ENCODE measurements at places on chromosomes 4 and X.

DNA sequence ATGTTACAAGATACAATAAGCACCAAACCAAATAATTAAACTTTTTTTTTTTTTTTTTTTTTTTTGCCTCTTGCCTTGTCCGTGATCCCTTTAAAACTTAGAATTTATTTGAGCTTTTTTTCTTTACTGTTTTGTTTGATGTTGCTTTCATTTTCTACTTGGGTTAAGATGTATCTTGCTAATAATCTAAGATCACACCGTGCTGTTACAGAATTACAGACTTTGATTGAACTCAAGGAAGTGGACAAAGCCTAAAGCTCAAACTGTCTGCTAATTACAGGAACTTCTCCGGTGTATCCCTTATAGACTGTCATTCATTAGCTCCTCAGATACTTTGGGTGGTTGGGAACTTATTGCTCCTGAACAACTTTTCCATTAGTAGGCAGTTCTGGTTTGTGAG lies 26.5 kb downstream of the STIM2 start:
- DNase-seq = no peak

DNA sequence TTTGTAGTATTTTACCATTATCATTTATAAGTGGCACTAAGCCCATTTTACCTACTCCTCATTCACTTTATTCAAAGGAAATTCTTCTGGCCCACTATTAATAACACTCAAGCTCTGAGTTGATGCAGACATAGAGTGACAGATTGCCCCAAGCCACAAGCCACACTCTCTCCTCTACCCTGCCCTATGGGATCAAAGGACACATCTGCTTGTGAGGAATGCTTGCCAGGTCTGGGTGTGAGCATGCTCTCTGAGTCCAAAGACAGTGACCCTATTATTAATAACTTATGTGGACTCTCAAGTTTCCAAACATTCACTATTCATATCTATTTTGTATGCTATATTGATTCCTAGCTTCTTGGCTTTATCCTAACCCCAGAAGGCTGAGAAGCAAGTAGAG lies 18.5 kb downstream of the ETNPPL start:
- DNase-seq = peak; percentile 14

GRCh38 chrX:13491061-13491460 lies 78.3 kb upstream of the EGFL6 start:
- DNase-seq = no peak

GRCh38 chr4:91914176-91914804 lies 389.5 kb upstream of the GRID2 start:
- no peak for DNase-seq

- DNase-seq = no peak
Observed at GRCh38 chr4:101081166-101081565, 266.2 kb downstream of the PPP3CA start.

DNA sequence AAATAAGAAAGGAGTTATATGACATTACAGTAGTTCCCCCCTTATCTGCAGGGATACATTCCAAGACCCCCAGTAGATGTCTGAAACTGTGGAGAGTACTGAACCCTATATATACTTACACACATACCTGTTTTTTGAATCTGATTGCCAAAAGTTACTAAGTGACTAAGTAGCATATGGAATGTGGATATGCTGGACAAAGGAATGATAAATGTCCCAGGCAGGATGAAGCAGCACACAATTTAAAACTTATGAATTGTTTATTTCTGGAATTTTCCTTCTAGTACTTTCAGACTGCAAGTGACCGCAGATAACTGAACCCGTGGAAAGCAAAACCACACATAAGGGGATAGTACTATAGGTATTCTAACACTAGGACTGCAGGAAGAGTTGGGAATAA lies 22.7 kb downstream of the UGDH start:
- no peak for DNase-seq

GRCh38 chr4:113823291-113823659 lies 61.7 kb upstream of the CAMK2D start:
- peak; percentile 52 for DNase-seq

GRCh38 chr4:52880994-52881393 lies 18.9 kb downstream of the RASL11B start:
- DNase-seq = no peak

GRCh38 chr4:138789796-138790195 lies 225.8 kb upstream of the NOCT start:
- DNase-seq = no peak

- no peak for DNase-seq
Observed at GRCh38 chr4:147791865-147792264, 60.0 kb downstream of the ARHGAP10 start.

DNA sequence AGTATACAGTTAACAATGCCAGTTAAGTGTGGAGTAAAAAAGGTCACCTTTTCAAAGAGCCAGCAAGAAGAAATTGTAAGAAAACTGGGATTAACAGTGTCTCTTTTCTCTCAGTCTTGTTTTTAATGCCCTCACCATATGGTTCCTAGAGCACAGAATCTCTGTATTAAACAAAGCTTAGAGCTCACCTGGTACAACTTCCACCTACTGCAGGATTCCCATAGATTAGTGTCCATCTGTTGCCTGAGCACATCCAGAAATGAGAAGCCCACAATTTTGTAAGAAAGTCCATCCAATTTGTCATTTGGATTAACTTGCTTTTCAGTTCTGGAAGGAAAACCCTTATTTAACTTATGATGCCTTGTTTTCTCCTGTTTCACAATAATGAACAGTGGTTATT lies 1037.1 kb downstream of the STPG2 start:
- no peak for DNase-seq

DNA sequence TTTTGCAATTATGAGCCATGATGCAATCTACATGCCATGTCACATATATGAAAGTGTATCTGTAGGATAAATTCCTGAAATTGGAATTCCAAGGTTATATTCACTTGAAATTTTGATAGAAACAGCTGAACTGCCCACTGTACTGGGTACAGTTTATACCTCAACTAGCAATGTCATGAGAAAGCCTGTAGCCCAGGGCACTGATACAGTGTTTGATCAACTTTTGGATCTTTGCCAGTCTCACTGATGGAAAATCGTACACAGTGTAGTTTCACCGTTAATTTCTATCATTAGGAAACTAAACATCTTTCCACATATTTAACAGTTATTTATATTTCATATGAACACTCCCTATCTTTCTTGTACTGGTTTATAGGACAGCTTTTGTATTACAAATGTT lies 34.2 kb downstream of the TAPT1 start:
- DNase-seq = no peak

DNA sequence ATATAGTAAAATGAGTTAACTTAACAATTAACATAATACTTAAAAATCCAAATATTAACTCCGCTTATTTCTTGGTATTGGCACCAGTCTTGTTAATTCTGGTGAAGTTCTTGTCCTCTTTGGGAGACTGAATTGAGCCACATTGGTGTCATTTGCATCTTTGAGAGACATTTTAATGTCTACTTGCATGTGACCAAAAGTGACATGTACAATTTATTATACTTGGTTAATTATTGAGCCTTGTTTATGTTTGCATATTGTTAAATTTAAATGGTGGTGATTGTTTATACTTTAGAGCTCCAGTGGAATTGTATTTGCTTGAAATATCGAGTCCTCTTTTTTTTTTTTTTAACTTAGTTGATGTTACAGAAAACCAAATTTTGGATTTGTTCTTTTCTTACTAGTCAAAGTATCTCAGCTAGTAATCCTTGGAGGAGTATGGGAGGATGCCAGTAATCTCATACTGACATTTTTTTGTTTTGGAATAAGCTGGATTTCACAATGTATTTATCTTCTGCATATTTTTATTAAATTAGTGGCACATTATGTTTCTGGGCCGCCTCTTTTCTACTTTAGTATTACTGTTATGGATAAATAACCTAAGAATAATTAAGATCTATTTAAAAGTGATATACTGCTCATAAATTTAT lies 3.9 kb downstream of the SPCS3 start:
- DNase-seq = no peak

DNA sequence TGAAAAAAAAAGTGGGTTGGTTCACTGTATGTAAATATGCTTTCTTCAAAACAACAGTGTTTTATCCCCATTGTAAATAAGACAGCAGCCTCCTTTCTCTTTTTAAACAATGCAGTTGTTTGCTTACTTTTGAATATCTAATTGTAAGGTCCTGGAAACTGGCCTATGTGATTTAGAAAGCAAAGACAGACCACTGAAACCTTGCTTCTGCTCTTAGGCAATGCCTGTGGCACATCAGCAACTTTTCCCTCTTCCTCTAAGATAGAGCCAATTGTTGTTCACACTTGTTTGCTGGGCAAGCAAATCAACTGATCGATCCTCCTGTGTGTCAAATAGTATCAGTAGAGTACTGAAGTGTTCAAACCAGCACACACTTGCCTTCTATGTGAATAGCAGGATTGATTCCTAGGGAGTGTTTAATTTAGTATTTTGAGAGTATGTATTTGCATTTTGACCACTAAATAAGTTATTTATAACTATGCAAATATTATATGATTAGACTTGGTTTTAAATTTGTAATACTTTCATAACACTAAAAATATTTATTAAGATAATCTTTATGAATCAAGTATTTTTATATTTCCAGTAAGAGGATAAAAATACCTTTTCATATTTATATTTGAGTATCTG lies 55.4 kb upstream of the GRPR start:
- DNase-seq = no peak

DNA sequence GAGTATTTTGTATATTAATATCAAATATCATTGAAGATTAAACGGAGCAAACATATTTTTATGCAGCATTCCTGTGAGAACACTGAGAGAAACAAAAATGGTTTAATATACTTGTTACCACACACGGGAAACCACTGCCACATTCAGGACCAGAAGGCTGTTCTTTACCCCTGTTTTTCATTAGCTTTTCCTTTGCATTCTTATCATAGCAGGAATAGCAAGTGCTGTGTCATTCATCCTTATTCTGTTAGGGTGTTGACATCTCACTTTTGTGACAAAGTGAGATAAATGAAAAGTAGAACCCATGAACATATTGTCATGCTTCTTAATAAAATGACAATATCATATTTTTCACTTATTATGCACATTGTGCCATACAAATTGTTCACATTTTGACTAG lies 212.4 kb upstream of the NDST4 start:
- no peak for DNase-seq

DNA sequence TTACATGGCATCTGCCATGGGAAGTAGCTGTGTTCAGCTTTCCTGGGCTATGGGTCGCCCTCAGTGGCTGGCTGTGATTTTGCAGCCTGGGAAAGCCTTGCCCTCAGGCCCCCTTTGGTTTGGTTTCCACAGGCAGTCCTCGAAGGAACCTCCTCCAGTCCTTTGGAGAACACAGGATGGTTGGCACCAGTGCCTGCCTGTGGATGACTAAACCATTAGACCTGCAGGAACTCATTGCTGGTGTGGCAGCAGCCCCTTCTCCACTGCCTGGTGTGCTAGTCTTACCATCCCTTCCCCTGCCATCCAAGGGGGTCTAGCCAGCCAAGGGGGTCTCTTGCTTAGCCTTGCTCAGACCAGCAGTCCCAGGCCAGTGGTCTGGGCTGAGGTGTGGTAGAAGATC lies 71.4 kb upstream of the PJA1 start:
- no peak for DNase-seq

DNA sequence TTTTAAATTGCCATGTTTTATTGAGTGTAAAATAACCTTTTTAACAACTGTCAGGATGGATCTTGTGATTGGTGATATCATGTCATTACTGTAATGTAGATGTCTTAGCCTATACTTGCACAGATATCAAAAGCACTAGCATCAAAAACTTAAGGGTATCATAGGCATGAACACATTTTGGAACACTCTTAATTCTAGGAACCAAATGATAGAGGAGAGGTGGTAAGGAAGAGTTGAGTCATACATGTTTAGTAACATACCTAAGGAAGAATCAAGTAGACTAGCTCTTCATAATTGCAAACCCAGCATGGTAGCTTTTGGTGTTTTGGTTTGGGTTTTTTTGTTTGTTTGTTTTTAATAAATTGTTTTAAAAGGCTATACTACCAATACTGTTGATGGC lies 43.4 kb downstream of the SMARCAD1 start:
- no peak for DNase-seq

- no peak for DNase-seq
Observed at GRCh38 chr4:90852237-90852636, 725.0 kb downstream of the CCSER1 start.

DNA sequence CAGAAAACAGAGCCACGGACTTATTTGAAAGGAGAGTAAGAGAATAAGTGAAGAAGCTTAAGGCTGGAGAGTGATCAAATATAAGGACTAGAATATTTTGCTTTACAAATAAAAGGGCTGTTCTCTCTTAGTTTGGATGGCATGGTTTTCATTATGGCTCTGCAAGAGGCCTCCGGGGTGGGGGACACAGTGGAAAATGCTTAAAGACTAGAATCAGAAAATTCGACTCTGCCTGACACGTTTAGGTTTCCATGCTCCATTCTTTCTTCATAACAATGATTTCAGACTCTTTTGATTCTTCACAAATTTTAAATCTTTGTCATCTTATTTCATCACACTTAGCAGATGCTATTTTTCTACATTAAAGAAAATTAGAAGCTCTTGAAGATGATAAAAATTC lies 632.4 kb upstream of the BOD1L1 start:
- DNase-seq = no peak

DNA sequence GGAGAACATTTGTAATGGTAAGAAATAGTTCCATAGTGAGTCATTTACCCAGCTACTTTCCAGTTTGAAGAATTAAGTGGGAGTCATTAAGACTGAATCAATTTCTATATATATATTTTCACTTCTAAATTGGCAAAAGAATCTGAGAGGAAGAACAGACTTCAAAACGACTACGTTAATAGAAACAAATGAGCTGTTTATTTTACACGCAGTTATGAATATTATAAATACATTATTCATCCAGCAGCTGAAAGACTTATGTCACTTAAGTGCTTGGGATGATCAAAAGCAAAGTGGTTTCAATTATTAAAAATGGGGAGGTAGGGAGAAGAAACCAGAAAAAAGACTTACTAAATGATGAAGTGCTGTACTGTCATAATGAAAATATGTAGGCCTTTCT lies 260.5 kb upstream of the DDX53 start:
- peak; percentile 14 for DNase-seq

GRCh38 chr4:1799387-1800375 lies 6.6 kb downstream of the FGFR3 start:
- DNase-seq = no peak

DNA sequence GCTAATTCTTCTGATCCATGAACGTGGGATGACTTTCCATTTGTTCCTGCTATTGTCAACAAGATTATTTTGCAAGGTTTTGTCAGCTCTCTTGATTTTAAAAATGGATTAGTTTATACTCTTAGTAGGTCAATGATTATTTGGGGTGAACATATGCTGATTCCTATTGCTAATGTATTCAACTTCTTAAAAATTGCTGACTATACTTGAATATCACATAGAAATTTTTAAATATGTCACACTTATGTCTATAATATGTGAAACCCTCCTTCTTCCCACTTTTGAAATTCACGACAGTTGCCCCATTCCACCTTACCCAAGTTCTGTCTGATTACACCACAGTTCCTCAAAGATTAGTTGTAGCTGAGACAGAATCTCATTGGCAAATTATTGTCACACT lies 465.7 kb upstream of the TENM3 start:
- DNase-seq = no peak

DNA sequence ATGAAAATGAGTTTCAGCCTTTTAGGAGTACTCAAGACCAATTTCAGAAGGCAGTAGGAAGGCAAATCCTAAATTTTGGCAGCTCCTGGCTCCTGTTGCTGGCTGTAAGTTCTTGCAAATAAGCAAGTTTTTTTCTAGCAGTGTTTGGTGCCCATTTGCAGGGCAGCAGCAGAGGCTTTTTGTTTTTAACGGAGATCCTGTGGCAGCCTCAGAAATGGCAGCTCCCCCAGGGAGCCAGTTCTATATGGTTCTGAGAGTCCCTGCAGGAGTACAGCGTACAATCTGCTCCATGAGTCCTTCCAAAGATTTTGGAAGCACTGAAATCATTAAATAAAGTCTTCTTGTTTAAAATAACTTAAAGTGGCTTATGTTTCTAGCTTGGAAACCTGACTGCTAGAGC lies 171.9 kb downstream of the NDST4 start:
- DNase-seq = no peak

All from fibroblast of mammary gland (primary cell).